Stimulated activated CD8-positive, alpha-beta memory T cell treated with anti-CD3 and anti-CD28 coated beads, Interleukin-4, amount 100 ng/mL, for 1 hour (primary cell): ENCODE measurements at places on chromosomes 4 and X.

- no peak for DNase-seq
Measured at GRCh38 chrX:155022585-155022984, at the start of gene F8. F8 (minus strand) TSS chrX:155022723; CDS start chrX:155022552, 171 bp downstream.

DNA sequence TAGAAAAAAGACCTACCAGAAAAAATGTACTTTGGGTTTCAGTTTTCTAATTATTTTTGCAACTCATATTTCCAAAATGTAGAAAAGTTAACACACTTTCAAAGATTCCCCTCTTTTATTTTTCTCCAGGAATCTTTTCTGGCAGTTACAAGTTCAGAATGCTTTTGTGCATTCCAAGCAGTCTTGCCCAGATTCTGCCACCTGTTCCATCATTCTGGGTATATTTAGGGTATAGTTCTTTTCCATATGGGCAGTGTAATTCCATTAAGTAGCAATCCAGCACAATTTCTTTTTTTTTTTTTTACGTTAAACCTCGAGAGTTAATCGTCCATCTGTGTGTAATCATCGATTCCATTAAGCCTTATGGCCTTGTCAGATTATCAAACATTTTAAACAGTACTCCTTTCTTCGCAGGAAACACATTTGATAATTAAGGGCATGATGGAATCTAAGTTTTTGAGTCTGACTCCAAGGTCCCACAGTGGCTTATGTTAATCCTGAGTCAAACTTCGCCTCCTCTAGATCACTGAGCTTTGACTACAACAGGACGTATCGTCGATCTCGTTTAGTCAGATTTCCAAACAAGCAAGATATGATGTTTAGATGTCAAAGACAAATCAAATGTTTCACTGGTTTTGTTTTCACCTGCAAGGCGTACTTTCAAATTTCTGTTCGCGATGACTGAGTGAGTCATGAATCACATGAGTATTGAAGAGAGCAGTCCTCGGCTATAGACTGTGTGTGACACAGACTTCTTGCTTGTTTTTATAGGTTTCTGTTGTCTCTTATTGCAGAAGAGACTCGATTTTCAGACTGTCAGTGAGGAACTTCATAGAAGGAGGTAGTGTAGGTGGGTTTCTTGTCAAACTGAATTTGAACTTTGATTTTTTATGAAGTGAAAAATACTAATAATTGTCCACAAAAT, 118.9 kb upstream of the GK2 start:
- no peak for DNase-seq

DNA sequence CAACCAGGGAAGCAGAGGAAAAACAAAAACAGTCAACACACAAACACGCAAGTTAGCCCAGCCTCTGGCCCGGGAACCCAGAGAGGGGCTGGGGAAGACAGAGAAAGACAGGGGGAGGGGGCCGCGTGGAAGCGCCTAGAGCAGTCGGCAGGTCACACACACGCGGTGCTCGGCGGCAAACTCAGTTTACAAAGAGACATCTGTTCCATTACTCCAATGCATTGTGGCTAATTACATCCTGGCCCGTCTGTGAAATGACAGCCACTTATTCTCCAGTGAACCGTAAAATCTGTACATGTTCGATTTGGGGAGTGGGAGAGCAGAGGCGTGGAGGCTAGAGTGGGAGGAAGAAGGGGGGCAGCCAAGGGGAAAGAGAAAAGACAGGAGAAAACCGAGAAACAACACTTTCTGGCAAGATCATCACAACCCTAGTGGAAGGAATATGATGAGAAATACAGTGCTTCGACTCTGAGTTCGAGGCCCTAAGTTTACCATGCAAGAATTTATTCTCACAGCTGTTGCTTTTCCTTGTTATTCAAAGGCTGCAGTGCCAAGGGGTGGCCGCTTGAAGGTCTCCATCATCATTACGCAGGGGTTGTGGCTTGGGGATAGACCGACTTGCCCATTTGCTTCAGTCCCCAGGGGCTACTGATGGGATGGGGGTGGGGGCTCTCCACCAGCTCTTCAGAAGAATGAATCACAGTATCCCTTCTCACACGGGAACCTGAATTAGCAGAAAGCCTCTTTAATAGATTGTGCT, 167.7 kb downstream of the MGST2 start:
- DNase-seq, result no peak

DNA sequence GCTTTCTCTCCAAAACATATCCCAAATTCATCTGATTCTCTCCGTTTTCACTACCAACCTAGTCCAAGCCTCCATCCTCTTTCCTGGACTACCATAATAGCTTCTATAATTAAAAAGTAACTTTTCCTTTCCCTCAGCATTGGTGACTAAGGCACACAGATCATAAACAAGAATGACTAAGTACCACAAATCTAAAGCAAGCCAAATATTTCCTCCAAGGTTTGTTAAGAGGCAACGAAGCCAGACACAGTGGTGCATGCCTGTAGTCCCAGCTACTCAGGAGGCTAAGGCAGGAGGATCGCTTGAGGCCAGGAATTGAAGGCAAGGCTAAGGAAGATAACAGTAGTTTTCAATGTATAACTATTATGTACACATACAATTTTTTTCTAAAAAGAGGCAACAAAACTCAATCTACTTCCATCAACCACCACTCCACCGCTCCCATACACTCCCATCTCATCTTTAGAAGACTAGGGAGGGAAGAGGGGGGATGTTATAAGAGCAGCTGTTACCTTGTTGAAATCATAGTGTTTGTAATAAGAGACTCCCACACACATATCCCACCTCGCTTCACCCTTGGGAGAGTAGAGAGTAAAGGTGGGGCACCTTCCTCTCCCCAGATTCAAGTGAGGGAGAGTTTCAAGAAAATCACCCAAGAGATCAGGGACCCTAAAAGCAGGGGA, 4.2 kb upstream of the JCHAIN start:
- no peak for DNase-seq

DNA sequence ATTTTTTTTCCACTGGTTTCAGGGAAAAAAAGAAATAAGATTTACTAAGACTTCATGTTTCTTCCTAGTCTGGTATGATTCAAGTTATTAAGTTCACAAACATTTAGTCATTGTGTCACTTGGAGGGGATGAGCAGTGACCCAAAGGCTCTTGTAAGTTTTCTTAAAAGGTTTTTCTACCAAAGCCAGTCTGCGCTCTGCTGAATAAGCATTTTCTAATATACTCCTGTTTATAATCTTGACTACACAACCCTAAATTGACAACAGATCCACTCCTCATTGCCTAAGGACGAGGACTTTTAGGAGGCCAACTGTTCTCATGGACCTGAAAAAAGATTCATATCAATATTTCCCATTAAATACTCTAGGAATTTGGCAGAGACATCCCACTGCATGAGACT, 161.1 kb upstream of the TLL1 start:
- DNase-seq, result no peak

DNA sequence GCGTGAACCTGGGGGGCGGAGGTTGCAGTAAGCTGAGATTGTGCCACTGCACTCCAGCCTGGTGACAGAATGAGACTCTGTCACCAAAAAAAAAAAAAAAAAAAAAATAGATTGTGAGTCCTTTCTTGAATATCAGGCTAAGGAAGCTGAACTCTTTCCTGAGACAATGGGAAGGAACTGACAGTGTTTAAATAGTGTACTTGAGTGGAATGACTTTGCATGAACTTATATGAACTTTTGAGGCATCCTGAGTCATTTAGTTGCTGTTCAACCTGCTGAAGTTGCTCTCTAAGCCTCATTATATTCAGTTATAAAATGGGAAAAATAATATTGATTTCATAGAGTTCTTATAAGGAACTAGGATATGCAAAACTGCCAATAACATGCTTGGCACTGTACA, 79.3 kb upstream of the LIMCH1 start:
- DNase-seq, result no peak

DNA sequence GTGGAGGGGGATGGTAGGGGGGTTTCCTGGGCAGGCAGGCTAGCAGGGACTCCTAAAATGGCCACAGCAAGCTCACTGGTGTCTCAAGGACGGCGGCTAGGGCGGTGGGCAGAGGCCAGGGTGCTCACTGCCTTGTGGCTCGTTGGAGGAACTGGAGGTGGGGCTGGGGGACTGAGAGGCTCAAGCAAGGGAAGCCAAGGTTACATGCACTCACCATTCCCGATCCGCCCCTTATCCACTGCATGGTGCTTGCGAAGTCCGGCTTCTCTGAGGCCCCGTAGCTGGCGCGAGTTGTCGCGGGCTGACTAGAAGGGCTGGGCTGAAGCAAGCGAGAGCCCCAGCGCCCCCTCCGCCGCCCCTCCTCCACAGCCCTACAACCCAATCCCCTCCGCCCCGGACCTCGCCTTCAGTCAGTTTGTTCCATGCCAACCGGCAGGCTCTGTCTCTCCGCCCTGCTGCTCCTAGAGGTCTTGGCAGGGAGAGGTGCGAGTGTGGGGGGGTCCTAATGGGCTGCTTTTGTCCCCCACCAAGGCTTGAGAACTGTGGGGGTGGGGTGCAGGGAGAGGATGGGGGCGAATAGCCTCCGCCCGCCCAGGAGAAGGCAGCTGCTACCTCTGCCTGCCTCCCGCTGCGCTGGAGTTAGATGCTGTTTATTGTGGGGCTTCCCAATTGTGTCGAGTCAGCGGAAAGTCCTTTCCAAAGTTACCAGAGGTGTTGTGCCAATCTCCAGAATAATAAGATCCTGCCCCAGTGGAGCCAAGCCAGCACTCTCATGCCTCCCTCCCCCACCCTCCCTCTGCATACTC, at the start of gene ARHGEF9:
TSS of gene ARHGEF9 (minus strand) at position 313 of the 806 bp plus-strand sequence. CDS start at position 244, 69 bp downstream.
- DNase-seq, result no peak

DNA sequence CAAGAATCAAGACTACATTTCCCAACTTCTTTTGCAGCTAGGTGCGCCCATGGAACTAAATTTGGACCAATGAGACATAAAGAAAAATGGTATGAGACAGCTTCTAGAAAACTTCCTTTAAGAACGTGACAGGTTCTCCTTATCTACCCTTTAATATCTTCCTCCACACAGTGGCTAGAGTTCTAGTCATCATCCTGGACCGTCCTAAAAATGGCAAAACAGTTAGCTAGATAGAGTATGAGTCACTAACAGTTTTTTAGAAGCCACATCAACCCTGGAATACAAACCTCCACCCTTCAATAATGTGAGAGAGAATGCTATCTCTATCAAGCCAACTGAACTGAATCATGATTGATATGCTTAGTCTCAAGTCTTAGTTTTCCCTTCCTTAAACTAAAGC, 267.9 kb upstream of the SLC7A11 start:
- DNase-seq, result no peak

DNA sequence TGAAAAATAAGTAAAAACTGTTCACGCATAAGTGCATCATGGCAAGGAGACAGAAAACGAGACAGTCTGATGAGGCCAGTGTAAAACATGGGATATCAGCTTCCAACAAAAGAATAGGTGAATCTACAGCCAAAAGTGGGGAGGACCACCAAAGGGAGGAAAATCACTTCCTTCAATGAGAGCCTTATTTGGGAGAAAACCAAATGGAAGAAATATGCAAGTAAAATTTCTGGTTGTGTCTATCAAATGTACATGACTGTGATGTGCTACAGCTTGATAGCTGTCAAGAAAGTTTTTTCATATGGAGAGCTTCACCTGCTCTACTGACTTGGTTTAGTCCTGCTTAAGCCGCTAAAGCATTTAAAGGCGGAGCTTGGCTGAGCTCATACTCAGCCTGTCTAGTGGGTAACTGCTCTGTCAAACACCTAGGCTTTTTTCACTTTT, 66.2 kb downstream of the MAGEA1 start:
- DNase-seq, result no peak

DNA sequence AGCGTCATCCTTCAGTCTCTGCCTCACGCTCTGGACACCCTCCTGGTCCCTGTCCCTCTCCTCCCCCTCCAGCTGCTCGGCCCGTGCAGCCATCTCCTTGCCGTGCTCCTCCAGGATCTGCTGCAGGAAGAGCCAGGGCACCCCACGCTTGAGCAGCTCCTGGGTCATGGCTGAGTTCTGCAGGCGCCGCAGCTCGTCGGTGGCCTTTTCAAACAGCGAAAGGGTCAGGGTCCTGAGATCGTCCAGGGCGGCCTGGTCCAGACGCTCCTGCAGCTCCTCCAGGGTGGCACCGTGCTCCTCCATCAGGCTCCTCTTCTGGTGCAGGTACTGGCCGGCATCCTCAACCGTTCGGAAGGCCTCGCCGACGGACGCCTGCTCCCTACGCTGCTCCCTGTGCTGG, 85.8 kb downstream of the EVC2 start:
- no peak for DNase-seq

GRCh38 chrX:134431894-134432293, 28.1 kb upstream of the HPRT1 start:
- no peak for DNase-seq

DNA sequence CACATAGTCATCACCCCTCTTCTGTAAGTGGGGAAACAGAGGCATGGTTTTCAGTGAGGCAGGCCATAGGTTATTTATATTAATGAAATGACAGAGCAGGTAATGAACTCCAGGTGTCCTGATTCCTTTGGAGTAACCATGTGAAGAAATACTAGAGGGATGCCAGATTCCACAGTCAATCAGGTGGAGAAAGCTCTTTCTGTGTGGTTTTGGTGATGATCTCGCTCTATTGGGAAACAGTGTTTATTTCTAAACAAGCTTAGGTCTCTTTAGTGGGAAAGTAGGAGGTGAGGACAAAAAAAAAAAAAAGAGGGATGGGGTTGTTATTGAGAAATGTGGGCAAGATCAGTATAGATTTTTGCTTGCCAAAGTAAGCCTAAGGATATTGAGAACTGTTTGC, 12.2 kb downstream of the DOCK11 start:
- no peak for DNase-seq

DNA sequence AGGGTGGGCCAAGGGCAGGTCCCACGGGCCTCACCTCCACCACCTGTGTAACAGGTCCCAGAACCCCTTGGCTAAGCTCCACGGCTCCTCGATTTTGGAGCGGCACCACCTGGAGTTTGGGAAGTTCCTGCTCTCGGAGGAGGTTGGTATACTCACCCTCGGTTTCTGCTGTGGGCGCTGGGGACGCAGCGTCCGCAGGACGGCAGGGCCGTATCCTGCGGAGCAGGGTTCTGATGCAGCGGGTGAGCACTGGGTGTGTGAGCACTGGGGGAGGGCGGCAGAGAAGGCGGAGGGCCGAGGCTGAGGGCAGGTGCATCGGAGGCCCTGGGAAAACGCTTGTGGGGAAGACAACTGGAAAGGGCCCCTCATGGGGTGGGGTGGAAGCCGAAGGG, 11.0 kb downstream of the ATP5ME start:
- no peak for DNase-seq

GRCh38 chr4:174871407-174871806, 42.4 kb upstream of the GLRA3 start:
- DNase-seq, result no peak

DNA sequence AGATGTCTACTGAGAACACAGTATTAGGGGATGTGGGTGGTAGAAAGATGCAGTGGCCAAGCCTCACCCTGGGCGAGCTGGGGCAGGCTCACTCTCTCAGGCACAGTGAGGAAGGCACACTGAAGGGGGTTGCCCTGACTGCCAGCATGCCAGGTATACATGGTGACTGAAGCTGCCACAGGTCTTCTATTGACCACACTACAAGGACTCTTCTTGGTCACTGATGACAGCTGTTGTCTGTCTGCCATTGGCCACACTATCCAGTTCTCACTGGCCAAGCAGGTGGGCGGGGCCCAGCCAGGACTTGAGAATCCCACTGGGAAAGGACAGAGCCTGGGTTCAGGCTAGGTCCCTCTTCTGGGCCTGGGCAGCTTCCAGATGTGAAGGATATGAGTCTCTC, 39.7 kb upstream of the TBC1D14 start:
- DNase-seq, result no peak
